ENCODE measurements at places on chromosomes 13 and 19. TPM values are rescaled to one million over a fixed set of nuclear protein-coding genes. Genes with fewer than 3 reads are reported as not detected.

DNA sequence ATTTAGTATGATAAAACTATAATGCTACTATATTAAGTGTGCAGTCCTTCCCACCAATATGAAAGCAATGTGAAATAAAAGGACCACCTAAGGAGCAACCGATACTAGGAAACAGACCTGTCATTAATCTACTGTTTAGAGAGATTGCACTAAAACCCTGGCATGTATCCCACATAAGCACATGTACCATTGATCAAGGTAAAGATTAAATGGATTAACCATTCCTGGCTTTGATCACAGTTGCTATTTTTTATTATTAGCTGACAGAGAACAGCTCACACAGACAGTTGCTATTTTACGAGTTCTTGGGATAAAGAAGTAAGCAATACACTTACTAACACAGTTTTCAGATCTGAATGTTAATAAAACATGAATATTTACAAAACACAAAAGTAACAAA, 57.7 kb upstream of the ZDHHC20 start:
- no peak for DNase-seq

- DNase-seq, result no peak
These were observed 27.3 kb downstream of the TM9SF2 start for GRCh38 chr13:99528547-99528946.

DNA sequence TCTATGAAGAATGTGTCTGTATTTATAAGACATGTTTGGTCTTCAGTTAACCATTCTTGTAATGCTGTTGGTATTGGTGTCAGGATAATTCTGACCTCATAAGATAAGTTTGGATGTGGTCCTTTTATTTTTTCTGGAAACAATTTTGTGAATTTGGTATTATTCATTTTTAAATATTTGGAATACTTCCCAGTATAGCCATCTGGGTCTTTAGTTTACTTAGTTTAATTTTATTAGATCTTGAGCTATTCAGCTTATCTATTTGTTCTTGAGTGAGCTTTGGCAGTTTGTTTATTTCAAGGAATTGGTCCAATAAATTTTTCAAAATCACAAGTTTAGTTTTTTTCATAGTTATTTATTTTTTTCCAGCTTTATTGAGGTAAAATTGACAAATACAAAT, 335.4 kb upstream of the PCDH20 start:
- DNase-seq, result no peak

NANOS2 gene
- not detected for total RNA-seq

CASP14 gene
- not detected for total RNA-seq

SAMD1 gene
- total RNA-seq, result 31.4 TPM
